EH (cell line): ENCODE measurements at places on chromosomes 13 and 19.

- no peak for DNase-seq
Observed at GRCh38 chr19:4220188-4220587, 9.1 kb upstream of the EBI3 start.

GRCh38 chr19:37698216-37698615 lies 21.3 kb downstream of the ZNF607 start:
- DNase-seq = peak; percentile 15

- DNase-seq = peak; percentile 85
Observed at GRCh38 chr19:14510311-14511228, 7.6 kb downstream of the DNAJB1 start.

GRCh38 chr19:56988299-56988698 lies 131.5 kb upstream of the USP29 start:
- DNase-seq = no peak

- no peak for DNase-seq
Observed at GRCh38 chr13:40484974-40485373, 181.5 kb downstream of the FOXO1 start.

DNA sequence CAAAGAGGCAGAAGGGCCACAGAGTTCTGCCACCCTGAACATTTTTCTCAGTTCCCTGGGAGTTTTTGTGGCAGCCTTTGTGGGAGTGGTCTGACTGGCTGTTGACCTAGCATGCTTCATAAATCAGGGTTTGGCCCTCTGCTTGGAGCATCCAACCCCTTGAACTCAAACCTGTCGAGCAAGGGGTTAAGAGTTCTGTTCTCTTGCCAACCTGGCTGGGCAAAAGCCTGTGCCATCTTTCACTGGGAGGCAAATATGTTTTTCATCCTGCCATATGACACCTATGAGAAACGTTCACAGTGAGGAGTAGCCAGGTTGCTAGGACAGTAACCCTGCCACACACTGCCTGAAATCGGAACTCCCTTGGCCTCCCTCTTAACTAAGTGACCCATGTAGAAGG lies 7.7 kb upstream of the TEX26 start:
- no peak for DNase-seq

DNA sequence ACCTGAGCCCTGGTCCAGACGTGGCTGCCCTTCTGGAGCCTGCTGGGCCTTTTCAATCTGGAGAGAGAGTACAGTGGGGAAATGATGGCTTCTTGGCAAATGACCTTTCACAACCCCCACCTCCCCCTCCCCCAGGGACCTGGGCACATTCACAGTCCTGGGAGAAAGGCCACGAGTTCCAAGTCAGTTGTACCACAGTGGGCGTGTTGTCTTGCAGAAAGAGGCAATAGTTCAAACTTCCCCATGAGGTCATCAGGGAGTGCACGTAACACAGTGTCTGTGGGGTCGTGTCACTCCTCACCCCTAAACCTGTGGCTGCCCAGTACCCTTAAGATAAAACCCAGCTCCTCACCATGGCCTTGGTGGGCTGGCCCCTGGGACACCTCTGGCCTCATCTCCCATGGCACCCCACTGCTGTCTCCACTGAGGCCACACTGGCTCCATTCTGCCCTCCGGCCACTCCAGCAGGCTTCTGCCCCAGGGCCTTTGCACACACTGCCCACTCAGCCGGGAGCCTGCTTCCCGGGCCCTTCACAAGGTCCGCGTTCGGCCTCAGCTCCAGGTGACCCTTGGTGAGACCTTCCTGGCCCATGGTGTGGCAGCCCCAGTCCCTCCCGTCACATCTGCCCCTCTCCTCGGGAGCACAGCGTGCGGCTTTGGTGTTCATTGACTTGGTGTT lies 13.3 kb downstream of the PLIN4 start:
- no peak for DNase-seq

DNA sequence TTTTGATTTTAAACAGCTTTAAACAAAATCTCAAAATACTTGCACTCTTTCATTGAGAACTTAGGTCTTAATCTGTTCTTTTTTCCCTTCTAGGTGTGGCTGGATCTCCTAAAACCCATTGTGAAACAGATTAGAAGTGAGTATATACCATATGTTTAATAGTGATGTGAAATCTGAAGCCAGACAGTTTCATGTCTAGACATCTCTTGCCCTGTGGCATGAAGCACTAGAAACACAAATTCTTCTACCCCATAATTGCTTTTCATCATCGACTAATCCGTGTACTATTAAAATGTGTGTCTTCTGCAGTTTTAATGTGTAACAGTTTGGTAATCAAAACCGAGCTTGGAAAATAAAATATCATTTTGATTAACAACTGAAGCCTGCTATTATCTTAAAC lies 188.2 kb upstream of the RNF113B start:
- peak; percentile 15 for DNase-seq

DNA sequence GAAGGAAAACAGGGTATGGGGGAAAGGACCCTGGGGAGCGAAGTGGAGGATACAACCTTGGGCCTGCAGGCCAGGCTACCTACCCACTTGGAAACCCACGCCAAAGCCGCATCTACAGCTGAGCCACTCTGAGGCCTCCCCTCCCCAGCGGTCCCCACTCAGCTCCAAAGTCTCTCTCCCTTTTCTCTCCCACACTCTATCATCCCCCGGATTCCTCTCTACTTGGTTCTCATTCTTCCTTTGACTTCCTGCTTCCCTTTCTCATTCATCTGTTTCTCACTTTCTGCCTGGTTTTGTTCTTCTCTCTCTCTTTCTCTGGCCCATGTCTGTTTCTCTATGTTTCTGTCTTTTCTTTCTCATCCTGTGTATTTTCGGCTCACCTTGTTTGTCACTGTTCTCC lies 2.7 kb downstream of the KLK3 start:
- no peak for DNase-seq

GRCh38 chr13:32247887-32248286 lies 67.3 kb downstream of the ZAR1L start:
- DNase-seq = no peak

DNA sequence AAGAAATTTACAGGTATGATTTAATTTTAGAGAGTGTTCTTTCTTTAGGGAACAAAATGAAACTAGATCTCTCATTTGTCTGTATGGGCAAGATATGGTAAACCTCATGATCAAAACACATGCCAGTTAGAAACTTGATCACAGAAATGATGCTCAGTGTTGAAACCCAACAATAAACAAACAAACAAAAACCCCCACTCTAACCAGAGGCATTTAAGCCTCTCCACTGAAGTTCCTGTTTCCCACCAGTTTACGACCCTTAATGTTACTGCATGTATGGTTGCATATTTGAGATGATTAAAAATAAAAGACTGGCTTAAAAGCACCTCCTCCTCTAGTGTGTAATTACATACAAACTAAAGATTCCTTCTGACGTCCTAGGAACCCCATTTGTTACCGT lies 293.3 kb upstream of the MAB21L1 start:
- peak; percentile 64 for DNase-seq

- DNase-seq = no peak
Observed at GRCh38 chr13:112183532-112184090, 116.7 kb downstream of the SOX1 start.

GRCh38 chr13:32426191-32426989 lies 1.5 kb downstream of the N4BP2L1 start:
- peak; percentile 40 for DNase-seq

GRCh38 chr19:31066385-31066784 lies 282.9 kb downstream of the TSHZ3 start:
- DNase-seq = peak; percentile 86

DNA sequence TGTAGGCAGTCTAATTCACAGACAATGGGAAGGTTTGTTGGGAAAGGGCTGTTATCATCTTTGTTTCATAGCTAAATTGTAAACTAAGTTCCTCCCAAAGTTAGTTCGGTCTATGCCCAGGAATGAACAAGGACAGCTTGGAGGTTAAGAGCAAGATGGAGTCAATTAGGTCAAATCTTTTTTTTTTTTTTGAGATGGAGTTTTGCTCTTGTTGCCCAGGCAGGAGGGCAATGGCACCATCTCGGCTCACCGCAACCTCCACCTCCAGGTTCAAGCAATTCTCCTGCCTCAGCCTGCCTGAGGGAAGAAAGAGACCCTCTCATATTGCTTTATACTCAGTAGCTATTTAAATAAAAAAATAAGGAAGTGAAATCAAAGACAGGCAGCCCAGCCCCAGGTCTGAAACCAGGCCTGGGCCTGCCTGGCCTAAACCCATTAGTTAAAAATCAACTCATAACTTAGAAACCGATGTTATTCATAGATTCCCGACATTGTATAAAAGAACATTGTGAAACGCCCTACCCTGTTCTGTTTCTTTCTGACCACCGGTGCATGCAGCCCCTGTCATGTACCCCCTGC lies 297.4 kb upstream of the SGCG start:
- no peak for DNase-seq

- no peak for DNase-seq
Observed at GRCh38 chr19:29813642-29814041, 1.9 kb downstream of the CCNE1 start.

GRCh38 chr13:99522298-99522697 lies 21.0 kb downstream of the TM9SF2 start:
- DNase-seq = peak; percentile 46

GRCh38 chr13:53254500-53254899 lies 225.9 kb downstream of the OLFM4 start:
- DNase-seq = no peak

DNA sequence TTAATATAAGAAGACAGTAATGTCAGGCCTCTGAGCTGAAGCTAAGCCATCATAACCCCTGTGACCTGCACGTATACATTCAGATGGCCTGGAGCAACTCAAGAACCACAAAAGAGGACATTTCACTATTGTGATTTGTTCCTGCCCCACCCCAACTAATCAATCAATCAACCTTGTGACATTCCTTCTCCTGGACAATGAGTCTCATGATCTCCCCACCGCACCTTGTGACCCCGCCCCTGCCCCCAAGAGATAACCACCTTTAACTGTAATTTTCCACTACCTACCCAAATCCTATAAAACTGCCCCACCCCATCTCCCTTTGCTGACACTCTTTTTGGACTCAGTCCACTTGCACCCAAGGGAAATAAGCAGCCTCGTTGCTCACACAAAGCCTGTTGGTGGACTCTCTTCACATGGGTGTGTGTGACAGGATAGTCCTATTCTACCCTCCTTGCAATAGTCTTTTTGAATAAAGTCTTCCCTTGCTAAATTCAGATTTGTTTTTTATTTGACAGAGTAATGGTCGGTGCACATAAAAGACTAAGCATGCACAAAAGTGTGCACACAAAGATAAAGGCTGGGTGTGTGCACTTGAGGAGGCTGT lies 14.0 kb downstream of the CD70 start:
- no peak for DNase-seq

DNA sequence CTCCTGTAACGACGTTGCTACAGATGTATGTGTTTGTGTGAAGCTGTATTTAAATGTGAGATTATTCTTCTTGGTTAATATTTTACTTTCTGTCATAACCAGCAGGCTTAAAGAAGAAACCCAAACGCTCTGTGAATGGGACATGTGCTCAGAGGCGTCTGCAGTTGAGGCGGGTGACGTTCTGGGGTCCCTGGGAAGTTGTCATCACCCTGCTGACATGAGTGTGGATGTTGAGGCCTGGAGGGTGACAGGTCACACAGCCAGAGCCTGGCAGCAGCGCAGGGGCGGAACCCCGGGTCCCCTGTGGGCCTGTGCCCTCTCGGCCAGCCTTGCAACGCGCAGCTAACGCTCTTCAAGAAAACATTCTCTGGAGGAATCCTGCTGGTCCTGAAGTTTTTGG lies 16.6 kb downstream of the RASA3 start:
- no peak for DNase-seq

DNA sequence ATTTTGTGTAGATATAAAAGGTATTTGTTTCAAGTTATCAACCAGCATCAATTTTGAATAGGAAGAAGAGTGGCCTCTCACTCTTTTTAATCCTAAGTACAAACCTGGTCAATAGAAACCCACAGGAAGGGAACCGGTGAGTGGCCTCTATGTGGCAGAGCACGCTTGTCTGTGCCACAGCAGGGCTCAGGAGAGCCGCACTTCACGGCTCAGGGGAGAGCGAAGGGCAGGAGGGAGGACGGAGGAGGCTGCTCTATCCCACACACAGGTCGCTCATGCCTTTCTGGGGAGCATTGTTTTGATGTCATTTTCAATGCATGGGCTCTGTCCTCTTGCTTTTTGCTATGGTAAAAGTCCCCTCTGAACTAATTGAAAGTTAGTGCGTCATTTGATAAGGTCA lies 57.2 kb downstream of the TNFRSF19 start:
- no peak for DNase-seq

- no peak for DNase-seq
Observed at GRCh38 chr19:9308091-9308770, 1.4 kb downstream of the ZNF699 start.

DNA sequence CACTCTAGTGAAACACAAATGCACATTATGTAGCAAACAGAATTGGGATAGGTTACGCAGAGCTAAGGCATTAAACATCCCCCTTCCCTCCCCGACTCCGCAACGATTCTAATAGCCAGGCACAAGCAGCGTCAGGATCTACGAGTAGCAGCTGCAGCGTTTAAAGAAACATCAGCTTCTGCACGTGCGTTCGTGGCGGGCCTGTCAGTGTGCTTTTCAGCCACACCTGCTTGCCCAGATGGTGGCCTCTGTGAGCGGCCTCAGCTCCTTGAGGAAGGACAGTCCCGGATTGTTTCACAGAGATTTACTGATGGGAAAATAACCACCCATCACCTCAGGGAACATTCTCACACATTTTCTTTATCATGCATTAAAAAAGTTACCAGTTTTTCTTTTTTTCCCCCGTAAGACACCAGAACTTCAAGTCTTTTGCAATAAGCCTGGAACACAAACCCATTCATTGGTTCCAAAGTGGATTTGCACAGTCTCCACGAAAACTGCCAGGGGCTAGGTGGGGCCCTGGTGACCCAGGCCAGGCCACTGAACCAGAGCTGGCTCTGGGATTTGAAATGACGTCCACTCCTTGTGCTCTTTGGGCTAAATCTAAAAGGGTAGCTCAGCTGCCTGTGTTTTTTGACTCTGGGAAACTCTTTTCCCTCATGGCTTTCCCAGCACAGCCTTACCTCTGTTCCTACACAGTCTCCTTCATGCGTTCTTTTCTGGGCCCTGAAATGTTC lies 325.5 kb downstream of the KCNRG start:
- DNase-seq = no peak

DNA sequence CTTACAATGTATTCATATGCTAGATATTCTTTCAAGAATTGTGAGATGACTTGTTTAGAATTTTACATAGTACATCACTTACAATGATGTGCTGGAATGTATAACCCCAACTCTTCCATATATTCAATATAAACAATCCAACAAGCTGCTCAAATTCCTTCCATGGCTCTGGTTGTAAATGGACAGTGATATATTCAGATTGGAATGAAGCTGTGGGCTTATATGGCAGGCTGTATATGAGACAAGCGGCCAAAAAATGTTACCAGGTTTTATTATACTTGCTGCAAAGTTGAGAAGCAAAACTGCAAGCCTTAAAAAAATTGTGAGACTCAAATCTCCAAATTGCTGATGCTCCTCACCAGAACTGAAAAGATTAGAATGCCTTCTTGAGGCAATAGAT lies 83.6 kb upstream of the KLF12 start:
- peak; percentile 97 for DNase-seq

GRCh38 chr19:8519388-8519787 lies 5.4 kb upstream of the ZNF414 start:
- no peak for DNase-seq
